ENCODE measurements at places on chromosomes 2 and 18. TPM values are rescaled to one million over a fixed set of nuclear protein-coding genes. Genes with fewer than 3 reads are reported as not detected.

The LIPG gene
- total RNA-seq = 5.0 TPM

The SCN7A gene
- 133 TPM for total RNA-seq

The ADD2 gene
- 3.5 TPM for total RNA-seq

The ASXL3 gene
- total RNA-seq = 16.8 TPM

The ATG16L1 gene
- 29.5 TPM for total RNA-seq

DNA sequence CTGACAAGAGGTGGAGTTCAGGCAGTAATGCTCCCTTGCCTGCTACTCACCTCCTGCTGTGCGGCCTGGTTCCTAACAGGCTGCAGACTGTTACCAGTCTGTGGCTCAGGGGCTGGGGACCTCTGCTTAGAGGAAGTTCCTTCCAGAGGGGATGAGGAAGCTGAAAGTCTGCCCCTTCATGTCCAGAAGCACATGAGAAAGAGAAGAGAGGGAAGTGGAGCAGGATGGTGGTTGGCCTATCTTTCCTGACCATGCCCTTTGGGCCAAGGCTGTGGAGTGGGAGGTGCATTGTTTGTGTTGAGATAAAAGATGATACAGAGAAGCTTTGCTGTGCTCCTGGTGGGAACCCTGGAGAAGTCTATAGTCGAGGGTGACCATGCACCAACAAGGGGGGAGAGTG is 112.5 kb downstream of the LPIN1 start:
- no peak for DNase-seq

All from urinary bladder (tissue), 4 donors.